CD8-positive, alpha-beta memory T cell (primary cell): ENCODE measurements at places on chromosomes 2 and 18. TPM values are rescaled to one million over a fixed set of nuclear protein-coding genes. Genes with fewer than 3 reads are reported as not detected.

DNA sequence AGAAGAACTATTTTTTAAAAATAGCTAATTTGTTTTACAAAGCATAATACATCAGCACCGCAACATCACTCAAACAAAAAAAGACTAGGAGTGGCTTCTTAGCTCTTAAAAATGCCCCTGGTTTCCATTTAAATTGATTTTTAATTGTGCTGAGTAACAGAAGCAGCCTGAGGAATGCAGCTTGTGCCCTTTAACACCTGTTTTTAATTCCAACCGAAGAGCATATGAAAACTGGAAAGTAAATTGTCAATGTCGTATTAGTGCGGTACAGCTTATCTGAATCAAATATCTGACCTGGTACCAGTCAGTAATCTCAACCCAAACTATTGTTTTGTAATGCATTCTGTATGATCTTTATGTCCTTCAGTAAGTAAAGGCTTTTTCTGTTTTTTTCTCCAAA is 13.2 kb upstream of the CD302 start:
- DNase-seq = no peak

DNA sequence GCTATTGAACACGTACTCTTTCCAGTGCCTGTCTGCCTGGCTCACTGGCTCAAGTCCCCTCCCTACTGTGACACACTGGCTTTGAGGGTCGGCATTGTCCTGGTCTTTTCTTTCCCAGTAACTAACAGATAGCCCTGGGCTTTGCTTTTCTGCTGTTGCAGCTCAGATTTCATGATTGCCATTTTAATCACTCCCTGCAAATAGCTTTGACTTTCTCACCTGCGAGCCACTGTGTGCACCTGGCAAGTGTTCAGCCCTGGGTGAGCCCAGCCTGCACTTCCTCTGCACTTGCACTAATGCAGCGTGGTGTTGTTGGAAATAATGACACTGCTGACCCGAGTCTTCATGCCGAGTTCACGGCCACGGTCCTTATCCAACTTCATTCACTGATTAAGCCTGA is 52.9 kb downstream of the DCDC2C start:
- DNase-seq = no peak

DNA sequence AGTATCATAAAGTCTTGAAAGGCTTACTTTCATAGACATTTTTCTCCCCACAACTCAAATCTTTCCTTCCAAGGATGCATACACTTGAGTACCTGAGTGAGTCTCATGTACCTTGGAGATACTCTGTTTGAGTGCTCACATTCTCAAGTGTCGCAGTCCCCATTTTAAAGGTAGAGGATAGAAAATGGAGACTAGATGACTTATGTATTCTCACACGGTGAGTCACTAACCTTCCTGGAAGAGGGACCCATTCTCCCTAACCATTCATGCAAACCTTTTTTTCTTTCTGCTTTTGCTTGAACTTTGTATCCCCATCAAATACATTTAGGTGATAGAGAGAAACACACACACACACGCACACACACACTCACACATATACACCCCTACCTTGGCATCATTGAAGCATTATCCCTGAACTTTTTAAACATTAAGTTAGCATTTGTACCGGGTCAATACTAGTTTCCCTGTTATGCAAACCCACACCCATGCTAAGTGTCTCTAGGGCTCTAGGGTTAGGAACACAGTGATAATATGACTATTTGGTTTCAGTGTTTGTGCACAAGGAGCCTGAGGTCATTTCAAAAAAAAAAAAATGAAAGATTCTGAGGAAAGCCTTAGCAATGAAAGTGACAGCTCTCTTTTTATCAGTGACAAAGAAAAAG is 236.2 kb downstream of the IKZF2 start:
- DNase-seq = no peak

The SERPINB11 gene
- polyA plus RNA-seq = not detected

DNA sequence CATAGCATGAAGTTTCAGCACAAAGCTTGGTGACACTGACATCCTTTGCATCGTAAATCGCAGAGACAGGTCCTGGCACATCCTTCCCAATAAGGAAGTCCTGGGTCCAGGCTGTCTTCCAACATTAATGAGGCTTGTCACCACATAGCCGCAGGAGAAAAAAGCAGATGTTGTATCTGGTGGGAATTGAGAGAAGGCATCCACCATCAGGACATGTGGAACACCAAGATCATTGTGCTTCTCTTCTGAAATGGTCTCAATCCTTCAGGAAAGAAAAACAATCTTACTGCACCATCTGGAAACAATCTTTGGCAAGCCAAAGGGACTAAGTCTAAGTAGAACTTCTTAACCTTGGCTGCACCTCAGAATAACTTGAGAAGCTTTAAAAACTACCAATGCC is 119.0 kb upstream of the ARHGAP28 start:
- no peak for DNase-seq

The LIPG gene
- polyA plus RNA-seq = not detected

The NDUFB3 gene
- 269 TPM for polyA plus RNA-seq

- no peak for DNase-seq
Observed at GRCh38 chr2:15945909-15946705, 5.8 kb downstream of the MYCN start.

The ANKRD62 gene
- polyA plus RNA-seq = not detected

- DNase-seq = no peak
Observed at GRCh38 chr2:164008752-164009151, 272.9 kb upstream of the FIGN start.

DNA sequence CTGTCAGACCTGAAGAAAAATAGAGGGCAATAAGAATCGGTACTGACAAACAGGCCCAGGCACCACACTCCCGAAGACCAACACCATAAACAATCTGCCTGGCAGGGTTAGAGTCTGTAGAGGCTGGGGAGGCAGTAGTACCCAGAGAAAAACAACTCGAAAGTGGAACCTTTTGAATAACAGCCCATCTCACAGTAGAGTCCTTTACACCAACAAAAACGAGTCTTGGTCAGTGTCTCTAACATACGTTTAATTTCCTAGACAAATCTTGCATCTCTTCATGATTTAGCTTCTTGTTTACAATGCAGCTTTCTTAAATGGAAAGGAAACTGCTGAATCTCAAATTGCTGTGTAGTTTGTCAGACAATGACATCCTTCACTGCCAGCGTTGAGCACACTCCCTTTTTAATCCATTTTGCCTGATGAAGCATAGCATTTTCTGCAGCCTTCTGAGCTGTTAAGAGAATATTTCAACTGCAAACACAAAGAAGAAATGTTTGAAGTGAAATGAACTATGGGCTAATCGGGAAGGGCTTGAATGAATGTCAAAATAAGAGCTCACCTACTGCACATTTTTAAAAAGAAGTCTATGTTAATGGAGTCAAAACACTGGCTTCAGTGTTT is 73.1 kb upstream of the DSG1 start:
- no peak for DNase-seq

The SERPINB4 gene
- polyA plus RNA-seq = not detected

The SP140 gene
- 34.0 TPM for polyA plus RNA-seq

GRCh38 chr2:230773039-230773773 is 60.6 kb downstream of the CAB39 start:
- no peak for DNase-seq

DNA sequence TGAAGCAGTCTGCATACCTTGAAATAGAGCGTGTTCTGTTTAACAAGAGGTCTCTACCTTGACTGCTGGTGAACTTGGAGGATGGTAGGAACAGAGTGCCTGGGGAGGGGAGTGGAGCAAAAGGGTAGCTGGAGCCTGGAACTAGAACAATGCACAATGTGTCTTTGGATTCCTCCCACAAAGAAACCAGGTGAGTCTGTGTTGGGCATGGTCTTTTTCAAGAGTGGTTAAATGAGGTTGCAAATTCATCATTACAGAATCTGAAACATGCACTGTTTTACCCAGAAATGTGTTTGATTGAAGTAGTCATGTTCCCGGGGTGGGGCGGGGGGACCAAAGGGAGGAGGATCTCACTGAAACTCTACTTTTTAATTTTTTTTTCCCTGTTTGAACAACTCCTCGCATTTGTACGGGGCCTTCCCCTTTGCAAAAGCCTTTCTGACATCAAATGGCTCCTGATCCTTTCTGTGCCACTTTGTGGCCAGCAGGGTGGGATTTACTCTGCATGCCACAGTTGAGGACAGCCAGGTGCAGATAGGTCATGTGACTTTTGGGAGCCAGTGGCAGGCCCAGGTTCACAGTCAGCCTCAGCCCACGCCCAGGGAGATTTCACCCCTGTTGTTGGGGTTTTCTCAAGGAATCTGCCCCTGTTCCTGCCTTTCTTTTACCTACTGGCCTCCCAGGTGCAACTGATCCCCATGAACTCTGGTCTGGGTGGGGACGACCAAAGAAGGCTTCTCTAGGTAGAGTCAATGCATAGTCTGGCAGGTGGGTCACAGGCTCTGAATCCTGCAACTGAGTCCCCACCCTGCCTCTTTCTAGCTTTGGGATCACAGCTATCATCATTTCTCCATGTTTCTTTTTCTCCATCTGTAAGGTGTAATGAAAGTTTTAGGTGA is 28.2 kb downstream of the MYCN start:
- no peak for DNase-seq

GRCh38 chr2:57776916-57777315 is 269.7 kb upstream of the VRK2 start:
- no peak for DNase-seq

GRCh38 chr2:165544897-165545296 is 75.4 kb downstream of the CSRNP3 start:
- DNase-seq = no peak

The ALK gene
- not detected for polyA plus RNA-seq
